HAP-1 (cell line): ENCODE measurements at places on chromosomes 2 and 18.

DNA sequence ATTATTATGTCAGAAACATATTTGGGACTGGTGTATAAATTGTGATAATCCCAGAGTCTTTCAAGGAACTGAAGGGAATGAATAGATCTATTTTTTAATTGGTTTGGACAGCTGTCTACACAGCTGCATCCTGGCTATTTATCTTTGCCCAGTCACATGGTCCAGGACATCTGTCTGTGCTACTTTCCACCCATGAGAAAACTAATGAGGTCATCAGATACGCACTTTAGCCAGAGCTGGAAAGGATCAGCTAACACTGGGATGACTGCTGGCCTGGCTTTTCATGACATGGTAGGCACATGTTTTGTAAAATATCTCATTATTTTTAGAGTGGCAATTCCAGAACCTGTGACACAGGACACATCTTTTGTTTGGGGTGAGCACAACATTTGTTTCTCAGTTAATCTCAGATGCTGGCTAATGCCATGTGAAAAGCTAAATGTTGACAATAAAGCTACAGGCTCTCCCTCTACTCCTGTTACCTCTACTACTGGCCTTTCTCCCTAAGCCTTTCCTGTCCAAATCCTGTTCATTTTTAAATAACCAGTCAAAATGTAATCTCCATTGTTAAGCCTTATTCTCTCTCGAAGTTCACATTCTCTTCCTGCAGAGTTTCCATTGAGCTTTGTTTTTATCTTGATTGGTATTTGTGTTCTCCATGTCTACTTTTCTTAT, 500.7 kb downstream of the RIT2 start:
- DNase-seq = peak; percentile 32

- no peak for DNase-seq
Measured at GRCh38 chr2:103921161-103921560, 932.8 kb upstream of the POU3F3 start.

DNA sequence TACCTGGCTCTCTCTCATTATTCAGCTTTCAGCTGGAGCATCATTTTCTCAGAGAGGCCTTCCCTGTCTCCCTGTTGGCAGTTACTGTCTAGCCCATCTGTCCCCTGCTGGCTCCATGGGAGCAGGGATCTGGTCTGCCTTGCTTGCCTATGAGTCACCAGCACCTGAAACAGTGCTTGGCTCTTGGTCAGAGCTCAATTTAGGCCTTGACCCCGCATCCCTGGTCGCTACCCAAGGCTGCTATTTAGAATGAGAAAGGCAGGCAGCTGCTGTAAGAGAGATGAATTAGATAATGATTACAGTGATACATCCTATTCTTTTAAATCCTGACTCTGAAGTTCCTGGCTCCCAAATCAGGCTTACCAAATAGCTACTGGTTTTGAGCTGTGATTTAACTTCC, 32.9 kb downstream of the KCNE4 start:
- DNase-seq = no peak

- no peak for DNase-seq
Measured at GRCh38 chr2:213862407-213863076, 548.3 kb upstream of the VWC2L start.

- DNase-seq = no peak
Measured at GRCh38 chr2:131115752-131116151, 10.6 kb downstream of the PLEKHB2 start.

DNA sequence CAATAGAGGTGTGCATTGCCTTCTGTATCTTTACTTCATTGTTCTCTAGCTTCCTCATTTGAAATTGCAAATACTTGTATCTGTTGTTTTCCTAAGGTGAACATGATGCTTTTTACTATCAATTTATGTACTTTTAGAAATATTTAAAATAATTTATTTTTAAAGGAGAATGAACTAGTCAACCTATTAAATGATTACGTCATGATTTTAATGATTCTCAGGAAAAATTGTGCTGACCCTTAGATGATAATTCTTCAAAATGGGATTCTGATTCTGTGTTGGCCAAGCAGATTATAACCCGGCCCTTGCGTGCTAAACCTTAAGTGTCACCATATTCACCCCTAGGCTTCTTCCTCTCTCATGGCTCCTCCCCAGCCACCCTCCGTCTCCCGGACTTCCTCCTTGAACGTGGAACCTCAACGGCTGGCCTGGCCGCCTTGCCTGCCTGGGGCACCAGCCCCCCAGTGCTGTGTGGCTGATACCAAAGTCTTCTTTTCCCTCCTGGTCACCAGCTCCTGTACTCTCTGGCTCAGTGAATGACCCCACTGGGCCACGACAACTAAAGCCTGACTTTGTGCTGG, 292.0 kb downstream of the GBX2 start:
- DNase-seq = no peak

DNA sequence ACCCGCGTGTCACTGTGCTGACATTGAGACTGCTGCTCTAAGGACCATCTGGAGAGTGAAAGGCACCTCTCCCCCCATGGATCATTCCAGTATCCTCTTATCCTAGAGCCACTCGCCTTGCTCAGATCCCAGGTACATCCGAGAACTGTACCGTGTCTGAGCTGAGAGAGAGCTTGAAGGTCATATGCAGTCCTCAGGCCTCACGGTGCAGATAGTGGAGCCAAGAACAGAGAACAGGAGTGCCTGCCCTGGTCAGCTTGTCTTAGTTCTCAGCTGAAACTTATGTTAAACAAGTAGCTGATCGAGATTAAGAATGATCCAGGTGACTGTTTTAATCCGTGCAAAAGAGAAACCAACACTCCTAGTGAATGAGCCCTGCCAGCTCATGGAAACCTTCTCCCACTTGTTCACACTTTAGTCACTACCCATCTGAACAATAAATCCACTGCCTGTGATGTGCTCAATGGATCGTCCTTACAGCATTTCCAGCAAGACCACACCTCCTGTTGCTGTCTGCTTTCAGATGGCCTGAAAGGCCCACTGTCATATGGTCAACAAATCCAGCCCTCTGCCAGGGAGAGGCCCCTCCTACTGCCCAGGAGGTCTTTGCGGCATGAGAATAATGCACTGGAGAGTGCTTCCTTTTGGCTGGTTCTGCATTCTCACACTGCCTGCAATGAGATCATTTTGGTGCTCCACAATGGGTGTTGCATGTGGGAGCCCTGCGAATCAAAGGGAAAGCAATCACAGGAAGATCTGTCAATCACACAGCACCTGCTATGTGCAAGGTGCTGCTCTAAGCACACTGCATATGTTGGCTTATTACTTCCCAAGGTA, 43.7 kb upstream of the APCDD1 start:
- no peak for DNase-seq

DNA sequence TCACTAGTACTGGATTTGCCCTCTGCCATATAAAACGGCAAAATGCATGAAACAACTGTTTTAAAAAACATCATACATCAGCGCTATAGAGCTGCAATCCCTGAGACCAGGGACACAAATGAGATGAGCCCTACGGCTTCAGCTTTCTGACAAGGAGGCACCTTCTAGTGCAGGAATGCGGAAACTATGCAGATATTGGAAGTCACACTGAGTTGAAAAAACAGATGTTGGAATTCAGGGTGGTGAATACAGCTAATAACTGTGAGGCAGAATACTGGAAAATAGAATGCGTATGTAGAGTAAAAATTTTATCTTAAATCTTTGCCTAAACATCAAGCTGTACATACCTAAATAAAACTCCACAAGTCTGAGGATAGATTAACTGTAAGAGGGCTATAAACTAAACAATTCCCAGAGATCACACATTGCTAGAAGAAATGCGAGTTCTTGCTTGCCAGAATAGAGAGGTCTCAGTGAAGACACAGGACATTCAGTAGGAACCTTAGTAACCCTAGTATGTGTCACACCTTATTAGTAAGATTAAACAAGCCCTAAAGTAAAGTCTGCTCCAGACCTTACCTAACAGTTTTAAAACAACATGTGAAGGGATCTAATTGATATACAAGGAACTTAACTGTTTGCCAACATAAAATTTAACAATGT, 541.4 kb upstream of the DDX18 start:
- DNase-seq = no peak

GRCh38 chr18:46158499-46158898, 54.3 kb downstream of the HAUS1 start:
- no peak for DNase-seq

DNA sequence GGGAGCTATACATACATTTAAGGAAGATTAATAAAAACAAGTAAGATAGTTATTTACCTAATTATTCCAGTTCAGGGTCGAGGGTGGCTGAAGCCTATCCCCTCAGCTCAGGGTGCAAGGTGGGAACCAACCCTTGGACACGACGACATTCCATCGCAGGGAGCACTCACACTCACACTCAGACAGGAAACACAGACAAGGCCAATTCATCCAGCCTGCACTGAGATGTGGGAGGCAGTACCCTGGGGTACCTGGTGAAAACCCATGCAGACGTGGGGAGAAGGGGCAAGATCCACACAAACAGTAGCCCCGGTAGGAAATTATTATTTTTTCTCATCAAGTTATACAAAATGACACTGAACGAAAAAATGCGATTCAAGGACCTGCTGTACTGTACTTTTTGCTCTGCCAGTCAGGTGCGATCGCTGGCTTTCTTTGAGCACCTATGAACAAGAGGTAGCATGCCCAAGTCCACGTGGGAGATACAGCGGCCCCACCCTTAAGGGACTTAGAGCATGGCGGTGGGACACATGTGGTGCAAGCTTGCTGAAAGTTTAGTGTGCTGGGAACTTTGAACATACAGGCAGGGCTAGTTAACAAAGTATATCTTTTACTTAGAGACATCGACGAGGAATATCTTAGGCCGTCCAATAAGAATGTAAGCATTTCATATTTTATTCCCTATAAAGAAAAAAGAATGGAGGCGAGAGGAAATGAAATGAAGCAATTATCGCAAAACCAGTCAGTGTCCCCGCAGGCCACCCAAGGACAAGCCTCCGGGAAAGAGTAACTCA, 624 bp downstream of the METTL8 start:
- peak; percentile 55 for DNase-seq

DNA sequence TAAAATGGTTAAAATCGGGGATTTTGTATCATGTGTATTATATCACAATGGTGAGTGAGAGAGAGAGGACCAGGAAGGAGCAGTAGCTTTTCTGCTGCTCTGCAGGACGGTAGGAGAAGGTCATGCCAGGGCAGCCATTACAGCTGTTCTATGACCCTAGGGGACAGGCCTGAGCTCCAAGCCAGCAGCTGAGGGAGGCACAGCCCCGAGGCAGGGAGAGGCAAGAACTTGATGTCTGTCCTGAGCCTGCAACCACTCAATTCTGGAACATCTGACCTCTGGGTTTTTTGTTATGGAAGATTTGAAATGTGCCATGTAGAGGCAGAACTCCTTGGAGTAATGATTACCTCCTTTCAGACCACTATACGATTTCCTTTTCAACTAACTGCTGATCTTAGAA, 135.8 kb upstream of the SH3BP4 start:
- no peak for DNase-seq

- no peak for DNase-seq
Measured at GRCh38 chr2:212619954-212620353, 81.4 kb upstream of the ERBB4 start.

- no peak for DNase-seq
Measured at GRCh38 chr2:189060096-189060642, 86.0 kb downstream of the COL3A1 start.

DNA sequence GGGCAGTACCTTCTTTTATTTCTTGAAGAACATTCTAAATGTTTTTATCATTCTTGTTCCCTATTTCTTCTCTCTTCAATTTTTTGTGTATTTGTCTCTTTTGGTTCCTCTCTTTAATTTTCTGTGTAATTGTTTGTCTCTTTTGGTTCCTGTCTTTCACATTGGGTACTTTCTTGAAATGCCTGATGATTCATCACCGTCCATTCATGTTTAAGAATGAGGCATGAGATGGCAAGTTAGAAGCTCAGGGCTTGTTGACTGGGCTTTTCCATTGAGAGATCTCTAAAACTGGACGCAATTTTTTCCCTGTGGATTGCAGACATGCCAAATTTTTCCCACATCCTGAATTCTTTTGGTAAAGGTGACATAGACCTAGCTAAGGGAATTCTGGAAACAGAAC, 33.7 kb upstream of the IL1R2 start:
- no peak for DNase-seq

DNA sequence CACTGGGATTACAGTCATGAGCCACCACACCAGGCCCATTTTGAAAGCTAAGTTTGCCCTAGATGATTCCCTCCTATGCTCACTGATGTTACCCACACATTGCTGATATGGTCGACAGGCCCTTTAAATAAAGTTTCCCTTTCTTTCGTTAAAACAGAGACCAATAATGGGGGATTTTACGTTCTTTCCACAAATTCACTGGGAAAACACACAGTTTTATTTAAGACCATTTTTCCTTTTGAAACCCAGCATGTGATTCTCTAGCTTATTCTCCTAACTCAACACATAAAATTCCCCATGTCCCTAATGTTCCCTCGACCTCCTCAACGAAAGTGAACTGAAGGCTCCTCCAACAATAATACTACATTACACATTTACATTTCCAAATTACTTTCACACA, 223.2 kb downstream of the ANAPC1 start:
- no peak for DNase-seq

DNA sequence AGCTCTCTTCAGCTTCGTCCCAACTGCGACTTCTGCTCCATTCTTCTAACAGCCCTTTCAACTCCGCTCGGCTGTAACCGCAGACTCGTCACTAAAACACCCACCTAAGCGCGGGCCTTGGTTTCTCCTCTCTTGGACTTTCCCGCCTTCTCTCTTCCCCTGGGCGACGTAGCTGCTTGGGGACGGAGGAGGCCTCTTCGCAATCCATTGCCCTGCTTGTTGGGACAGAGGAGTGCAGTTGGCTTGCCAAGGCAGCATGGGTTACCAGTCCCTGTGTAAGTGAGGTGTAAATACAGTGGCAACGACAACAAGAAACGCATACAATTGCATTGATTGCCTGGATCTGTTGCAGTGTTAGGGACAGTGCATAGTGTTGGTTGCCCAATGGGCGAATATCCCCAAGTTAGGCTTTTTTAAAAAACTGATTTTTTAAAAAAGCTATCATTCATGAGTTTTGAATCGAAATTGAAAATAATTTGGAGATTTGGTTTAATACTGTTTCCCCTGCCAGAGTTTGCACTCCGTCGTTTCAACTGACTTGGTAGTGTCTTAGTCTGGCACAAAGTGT, 484 bp upstream of the DARS1 start:
- no peak for DNase-seq

GRCh38 chr2:10079266-10079869, 843 bp downstream of the CYS1 start:
- peak; percentile 36 for DNase-seq

DNA sequence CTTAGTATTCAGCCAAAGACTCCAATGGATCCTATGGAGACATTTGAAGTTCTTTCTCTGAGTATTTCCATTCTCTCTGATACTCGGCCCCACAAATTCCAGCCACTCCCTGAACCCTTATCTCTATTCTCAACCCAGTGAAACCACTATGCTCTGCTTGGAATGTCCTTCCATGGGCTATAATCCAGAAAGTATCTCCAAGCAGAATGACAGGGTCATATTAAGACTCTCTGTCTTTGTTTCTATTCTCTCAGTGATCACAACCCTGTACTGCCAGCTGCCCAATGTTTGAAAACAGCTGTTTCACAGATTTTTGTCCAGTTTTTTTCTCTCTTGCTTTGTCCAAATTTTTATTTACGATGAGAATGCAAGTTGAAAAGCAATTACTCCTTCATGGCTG, 21.9 kb downstream of the CHMP3 start:
- no peak for DNase-seq

GRCh38 chr18:6257950-6258349, 156.8 kb downstream of the L3MBTL4 start:
- no peak for DNase-seq
